T47D (cell line): ENCODE measurements at places on chromosomes 12 and 14.

DNA sequence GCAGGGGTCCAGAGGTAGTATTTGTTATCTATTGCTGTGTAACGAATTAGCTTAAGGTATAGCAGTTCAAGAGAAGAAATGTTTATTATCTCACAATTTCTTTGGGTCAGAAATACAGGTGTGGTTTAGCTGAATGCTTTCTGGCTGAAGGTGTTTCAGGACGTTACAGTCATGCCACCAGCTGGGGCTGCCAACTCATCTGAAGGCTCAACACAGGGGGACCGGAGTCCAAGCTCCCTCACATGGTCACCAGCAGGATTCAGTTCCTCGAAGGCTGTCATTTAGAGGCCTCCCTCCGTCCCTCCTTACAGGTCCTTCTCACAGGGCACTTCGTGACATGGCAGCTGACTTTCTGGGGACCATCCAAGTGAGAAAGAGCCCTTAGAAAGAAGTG is 37.5 kb upstream of the SINHCAF start:
- no peak for DNase-seq

DNA sequence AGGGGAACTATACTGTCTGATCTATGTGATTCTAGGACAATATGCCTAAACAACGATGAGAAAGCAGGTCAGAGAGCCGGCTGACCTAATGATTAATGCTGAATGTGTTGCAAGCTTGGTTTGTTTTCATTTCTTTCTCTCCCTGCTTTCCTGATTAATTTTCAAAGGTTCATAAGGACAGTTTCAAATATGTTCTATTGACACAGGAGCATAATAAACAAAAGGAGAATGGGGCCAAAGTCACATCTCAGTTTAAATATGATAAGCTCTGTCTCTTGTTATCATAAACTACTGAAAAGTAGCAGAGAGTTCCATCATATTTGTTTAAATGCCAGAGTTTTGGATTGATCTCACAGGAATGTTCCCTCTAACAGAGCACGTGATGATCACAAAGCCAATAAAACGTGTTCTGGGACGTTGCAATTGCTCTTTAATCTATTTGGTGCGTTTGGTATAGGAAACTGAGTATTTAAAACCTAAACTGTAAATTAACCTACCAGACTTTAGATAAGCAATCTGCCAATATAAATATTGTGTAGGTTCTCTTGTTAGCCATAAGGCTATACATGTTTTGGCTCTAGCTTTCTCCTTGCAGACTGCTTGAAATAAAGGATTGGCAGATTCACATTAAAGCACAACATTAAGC is 3.7 kb upstream of the HSD17B6 start:
- no peak for DNase-seq

DNA sequence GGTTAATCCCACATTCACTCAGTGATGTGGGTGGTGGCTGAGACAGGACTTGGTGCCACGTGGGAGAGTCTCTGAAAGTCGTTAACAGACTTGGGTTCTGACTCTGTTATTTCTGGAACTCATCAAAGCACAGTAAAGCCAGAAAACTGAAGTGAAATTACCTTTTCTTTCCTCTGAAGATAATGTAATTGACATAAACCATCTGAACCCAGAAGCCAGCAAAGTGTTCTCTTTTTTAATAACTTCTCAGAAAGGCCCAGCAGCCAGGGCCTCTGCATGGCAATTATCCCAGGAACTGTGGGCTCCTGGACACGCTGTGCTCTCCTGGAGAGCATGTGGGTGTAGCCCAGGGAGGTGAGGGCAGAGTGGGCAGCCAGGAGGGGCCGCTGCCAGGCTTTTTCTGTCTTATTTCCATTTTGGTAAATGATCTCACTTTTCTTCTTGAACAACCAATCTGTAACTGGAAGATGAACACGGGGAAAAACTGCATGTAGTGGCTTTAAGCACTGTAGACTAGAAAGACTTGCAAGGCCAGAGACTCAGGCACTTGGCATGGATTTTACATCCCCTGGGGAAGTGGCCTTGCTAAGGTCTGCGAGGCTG is 444.1 kb upstream of the TMEM132C start:
- no peak for DNase-seq

DNA sequence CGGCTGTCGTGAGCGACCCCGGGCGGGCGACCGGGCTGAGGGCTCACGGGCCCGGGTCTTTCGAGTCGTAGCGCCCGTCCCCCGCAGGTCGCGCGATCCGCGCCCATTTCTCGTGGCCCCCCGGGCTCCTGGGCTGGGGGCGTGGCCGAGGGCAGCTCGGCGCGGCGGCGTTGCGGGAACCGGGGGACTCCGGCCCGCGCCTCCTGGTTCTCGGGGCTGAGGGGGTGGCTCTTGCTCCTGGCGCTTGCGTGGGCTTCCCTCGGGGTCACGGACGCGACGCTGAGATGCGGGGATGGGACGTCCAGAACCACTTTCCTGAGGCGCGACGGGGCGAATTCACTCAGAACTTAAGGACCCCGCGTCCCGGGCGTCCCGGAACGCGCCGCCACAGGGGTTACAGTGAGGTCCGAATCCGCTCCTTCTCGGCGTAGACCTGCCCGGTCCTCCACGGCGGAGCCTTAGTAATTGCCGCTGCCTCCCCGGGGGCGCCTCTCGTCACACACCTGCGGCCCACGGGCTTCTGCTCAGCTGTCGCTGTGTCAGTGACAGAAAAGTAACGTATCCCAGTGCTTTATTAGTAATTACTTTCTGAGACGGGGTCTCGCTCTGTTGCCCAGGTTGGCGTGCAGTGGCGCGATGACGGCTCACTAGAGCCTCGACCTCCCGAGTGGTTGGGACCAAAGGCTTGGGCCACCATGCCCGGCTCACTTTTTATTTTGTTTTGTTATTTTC is 606 bp downstream of the EP400 start:
- DNase-seq: no peak

- no peak for DNase-seq
Measured at GRCh38 chr14:106309423-106309822, 783.0 kb downstream of the TMEM121 start.

DNA sequence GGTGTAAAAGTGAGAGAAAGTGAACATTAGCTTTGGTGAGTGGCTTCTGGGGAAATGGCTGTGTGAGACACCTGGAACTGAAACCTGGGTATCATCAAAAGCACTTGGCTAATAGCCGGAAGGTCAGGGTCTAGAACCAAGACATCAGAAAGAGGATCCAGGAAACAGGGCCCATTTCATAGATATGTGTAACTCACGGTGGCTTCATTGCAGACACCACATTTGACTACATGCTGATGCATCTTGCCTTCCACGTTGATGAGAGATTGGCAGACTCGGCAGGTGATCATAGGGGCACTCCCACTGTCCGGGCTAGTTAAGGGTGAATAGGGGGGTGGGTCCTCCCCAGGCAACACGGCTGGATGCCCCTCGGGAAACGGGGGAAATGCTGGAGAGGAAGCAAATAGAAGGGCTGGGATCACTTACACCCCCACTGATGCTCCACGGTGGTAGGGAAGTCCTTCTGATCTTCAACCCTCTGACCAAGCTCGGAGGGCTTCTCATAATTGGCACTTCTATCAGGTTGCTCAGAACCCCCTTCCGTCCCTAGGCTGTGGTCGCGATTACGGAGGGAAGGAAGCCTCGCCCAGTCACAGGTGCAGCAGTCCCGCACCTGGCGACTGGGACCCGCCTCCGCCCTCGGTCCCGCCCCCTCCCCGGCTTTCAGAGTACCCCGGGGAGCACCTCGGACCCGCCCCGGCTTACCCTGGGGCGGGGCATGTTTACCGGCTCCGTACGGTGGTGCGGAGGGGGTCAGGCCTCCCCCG is 593 bp downstream of the PIP4P1 start:
- no peak for DNase-seq

DNA sequence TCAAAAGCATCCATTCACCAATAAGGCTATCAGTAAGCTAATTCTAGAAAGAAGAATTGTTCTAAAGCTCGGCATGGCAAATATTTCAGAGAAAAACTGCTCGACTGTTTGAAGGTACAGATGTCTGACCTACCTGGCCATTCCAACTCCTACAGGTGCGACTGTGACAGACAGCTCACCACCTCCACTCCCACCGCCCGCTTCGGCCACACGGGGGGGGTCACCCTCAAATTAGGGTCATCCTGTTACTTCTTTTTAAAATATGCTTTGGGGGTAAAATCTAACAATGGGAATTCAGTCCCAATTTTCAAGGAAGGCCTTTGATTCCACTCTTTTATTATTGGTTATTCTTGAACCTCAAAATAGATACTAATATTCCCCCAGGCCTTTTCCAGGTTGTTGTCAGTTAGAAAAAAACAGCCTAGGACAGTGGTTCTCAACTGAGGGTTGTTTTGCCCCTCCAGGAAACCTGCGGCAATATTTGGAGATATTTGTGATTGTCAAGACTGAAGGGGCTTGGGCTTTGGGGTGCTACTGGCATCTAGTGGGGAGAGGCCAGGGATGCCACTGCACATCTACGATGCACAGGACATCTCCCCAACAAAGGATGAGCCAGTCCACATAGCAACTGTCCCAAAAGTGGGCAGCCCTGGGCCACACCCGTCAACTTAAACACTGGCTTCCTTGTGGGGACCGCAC is 81.2 kb downstream of the BCL11B start:
- DNase-seq: peak; percentile 22

DNA sequence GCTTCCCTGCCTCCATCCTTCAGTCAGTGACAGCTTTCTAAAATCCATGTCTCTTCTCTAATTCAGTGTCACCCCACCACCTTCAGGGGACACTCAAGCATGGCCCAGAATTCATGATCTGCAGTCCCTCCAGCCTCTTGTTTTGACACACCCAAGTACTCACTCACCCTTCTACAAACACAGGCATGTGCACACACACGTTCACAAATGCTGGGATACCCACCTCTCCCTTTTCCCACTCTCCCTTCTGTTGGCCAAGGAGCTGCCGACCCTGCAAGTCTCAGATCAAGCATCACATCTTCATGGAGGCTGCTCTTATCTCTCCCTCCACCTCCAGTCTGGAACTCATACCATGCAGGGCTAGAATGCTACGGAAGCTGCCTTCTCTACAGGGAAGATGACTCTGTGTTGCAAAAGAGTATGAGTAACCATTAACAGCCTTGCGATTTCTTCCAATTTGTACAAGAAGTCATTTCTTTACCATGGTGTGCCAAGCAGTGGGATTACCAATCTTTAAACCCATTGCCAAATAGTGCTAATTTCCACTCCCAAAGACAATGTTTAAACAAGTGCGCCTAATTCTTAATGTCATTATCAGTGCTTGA is 196.1 kb downstream of the BCL11B start:
- DNase-seq: no peak

DNA sequence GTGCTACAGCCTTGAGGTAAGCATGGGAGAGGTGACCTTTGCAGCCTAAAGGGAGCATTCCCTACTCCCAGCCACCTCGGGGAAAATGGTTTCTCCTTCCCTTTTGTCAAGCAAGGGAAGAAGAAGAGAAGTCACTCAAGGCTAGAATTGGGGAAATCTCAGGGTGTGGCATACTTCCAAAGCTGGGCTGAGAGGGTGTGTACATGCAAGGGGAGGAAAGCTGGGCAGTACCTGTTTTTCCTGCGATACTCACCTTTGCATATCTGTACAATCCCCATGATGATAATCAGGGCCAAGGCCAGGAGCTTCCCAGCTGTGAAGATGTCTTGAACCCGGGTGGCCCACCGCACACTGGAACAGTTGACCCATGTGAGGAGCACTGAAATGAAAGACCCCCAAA is 23.8 kb upstream of the CEBPE start:
- no peak for DNase-seq

- DNase-seq: no peak
Measured at GRCh38 chr12:107238296-107238695, 144.9 kb upstream of the CRY1 start.

DNA sequence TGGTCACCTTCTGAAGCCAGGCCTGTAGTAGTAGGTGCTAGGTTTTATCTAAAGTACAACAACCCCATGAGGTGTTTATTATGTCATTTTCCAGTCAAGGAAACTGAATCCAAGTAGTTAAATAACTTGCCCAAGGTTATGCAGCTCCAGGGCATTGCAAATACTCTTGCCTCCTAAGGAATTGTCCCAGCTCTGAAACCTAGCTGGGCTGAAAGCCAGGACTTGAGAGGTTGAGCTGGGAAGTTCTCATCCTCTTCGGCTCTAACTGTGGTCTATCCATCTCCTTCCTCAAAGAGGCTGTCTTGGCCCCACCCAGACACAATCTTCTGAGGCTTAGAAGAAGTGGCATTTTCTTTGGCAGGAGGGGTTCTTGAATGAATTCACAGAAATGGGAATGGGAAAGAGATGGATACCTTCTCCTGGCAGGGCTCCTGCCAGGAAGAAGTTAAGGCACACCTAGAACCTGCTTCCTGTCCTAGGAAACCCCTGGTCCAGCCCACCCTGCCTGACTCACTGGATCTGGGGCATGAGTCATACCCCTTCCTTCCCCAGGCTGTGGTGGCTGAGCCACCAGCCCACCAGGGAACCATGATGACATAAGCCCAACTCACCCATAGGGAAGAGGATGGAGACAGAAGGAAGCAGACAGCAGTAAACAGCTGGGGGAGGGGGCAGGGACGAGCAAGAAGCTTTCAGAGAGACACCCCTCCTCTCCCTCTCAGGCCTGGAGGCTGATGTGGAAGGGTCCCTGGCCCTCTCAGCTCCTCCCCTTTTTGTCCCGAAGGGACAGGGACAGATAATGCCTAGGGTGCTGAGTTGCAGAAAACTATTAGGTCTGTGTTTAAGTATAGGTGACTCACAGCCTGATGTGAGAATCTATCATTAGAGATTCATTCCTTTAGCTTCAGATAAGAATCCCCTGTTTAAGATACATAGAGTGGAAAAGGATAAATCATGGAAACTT is 2.1 kb upstream of the PLEK2 start:
- no peak for DNase-seq

DNA sequence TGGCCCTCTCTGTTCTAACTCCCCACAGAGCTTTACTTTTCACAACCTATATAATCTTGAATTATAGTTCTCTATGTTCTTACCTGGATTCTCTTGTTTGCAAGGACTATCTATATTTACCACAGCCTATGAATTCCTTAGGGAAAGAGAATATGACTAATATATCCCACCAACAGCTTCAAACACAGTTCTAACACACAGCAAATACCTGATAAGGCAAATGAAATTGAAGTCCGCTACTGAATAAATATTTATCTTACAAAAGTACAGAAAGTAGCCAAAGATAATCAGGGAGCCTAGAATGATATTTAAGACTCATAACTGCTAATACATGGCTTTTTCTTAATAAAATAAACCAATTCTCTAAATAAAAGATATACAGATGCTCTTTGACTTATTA is 165.1 kb downstream of the C12orf42 start:
- DNase-seq: no peak

GRCh38 chr14:73324533-73324932 is 87.2 kb downstream of the PAPLN start:
- no peak for DNase-seq

GRCh38 chr14:73811164-73811503 is 40.5 kb upstream of the PTGR2 start:
- no peak for DNase-seq

DNA sequence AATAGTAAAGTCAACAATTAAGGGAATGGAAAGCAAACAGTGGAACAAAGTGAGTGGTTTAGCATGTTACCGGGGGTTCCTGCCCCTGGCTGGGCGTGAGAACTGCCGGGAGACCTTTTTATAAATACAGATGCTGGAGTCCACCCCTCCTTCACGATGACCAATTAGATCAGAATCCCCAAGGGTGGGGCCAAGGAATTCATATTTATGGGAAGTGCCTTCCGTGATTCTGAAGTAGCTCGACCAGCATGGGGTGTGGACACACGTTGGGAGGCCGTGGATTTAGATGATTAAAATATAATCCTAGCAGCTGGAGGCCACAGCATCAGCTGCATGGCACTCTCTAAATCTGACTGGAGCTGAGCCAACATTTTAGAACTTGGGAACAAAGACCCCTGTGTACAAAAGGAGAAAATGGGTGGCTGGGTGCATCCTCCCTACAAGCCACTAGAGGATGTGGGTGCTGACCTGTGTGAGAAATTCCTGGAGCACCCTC is 87.9 kb downstream of the SRRM4 start:
- DNase-seq: no peak
